D721Med (cell line): ENCODE measurements at places on chromosomes 12 and 14.

DNA sequence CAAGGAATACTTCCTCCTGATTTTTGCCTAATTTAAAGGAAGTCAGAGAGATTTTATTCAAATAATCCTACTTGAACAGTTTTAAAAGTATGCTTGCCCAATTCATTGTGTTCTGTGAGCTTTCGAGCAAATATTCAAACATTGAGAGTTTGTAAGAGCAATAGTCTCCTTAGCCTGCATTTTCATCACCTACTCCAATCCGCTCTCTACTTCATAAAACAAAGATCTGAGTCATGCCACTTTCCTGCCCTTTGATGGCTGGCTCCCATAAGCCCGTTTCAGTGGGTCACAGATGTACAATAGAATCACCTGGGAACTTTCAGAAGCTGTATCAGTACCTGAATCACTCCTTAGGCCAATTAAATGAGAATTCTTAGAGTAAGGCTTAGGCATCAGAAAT lies 319.2 kb downstream of the PDZRN4 start:
- no peak for DNase-seq

- no peak for DNase-seq
These were observed 19.4 kb downstream of the A2ML1 start for GRCh38 chr12:8841778-8842177.

- DNase-seq, result peak; percentile 21
These were observed 65.1 kb downstream of the PCNX1 start for GRCh38 chr14:70972107-70972976.

DNA sequence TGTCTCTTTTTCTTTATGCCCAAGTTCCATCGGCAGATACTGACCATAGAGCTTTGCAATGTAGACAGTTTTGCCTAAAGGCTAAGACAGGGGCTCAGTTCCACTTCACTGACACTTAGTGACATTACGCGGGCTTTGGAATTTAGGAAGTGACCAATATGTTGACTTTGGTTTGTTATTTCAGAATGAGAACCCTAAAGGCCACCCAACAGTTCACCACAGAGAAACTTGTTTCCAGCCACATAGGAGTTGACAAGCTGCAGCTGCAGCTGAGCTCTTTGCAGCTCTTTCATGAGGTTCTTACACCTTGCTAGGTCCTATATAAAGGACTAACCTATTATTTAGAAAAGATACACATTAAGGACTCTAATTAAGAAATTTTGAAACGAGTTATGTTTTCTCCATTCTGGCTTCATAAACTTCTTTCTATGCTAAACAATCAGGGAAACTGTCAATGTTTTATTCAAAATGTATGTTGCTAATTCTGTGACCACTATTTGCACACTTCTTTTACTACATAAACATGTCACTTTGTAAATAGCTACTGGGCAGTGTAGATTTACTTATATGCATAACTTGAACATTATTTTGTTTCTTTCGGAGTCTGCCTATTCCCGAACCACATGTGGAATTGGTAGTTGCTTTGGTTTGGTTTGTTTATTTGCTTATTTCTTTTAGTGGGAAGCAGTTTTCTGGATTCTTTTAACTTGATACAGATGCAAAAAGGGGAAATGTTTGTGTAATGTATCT lies 18.5 kb upstream of the KLRD1 start:
- no peak for DNase-seq

GRCh38 chr14:60738843-60739508 lies 4.4 kb downstream of the MNAT1 start:
- no peak for DNase-seq

GRCh38 chr12:48118284-48118871 lies 786 bp upstream of the PFKM start:
- no peak for DNase-seq

DNA sequence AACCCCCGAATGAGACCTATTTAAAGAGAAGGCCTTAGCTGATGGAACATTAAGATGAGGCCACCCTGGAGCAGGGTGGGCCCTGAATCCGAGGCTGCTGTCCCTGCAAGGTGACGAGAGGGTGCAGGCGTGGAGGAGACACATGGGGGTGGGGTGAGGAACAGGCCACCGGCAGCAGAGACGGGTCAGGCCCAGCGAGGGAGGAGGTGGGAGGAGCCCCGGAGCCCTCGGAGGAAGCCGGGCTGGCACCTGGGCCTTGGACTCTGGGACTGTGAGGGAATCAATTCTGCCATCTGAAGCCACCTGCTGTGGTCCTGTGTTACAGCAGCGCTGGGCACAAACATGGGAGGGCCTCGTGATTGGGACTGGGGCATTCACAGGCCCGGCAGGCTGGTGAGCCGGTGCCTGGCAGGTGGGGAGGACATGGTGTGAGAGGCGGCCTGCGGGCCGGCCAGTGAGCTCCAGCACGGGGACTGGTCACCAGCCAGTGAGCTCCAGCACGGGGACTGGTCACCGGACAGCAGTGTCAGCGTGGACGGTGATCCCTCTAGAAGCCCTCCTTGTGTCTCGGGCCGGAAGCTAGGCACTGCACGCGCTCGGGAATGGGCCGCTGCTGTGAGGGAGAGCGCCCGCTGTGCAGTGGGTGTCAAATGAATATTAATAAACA lies 46.7 kb downstream of the NOC4L start:
- no peak for DNase-seq

DNA sequence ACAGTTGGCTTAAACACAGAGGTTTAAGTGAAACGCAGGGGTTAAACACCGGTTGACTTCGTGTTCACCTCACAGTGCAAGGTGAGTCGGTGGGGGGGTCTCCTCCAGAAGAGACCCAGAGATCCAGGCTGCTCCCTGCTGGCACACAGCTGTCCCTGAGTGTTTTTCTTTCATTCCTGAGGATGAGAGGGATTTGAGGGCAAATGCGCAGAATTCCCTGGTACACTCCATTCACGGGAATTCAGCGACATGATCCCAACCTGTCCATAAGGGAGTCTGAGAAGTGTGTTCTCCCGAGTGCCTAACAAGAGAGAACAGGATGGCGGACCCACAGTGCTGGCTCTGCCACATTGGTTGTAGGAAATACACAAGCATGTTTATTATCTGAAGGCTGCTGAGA lies 107.2 kb upstream of the ESRRB start:
- DNase-seq, result no peak

DNA sequence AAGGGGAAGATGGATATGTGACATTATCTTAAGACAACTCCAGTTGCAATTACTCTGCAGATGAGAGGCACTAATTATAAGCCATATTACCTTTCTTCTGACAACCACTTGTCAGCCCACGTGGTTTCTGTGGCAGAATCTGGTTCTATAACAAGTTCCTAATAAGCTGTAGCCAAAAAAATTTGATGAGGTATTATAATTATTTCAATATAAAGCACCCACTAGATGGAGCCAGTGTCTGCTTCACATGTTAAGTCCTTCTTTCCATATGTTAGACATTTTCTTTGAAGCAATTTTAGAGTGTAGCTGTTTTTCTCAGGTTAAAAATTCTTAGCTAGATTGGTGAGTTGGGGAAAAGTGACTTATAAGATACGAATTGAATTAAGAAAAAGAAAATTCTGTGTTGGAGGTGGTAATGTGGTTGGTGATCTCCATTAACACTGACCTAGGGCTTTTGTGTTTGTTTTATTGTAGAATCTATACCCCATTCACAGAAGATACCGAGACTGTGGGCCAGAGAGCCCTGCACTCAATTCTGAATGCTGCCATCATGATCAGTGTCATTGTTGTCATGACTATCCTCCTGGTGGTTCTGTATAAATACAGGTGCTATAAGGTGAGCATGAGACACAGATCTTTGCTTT lies 36.9 kb downstream of the PSEN1 start:
- no peak for DNase-seq

GRCh38 chr12:55843431-55843830 lies 695 bp upstream of the MMP19 start:
- no peak for DNase-seq

DNA sequence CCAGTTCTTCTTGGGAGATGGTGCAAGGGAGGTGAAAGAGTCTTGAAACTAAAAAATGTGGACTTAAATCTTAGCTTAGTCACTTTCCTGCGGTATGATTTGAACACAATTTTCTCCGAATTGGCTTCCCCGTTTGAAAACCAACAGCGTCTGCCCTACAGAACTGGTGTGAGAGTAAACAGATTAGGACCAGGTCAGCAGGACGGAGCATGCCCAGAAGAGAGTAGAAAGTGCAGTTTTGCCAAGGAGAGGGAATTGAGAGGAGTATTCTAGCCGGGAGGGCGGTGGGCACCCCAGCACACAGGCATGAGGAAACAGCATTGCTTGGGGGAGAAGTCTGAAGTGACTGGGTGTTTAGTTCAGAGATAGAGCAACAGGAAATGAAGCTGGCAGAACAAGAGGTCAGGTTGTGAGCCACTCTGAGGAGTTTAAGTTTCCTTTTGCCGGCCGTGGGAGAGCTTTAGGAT lies 927.1 kb downstream of the VRK1 start:
- no peak for DNase-seq

- DNase-seq, result no peak
These were observed 9.6 kb upstream of the SNAPC1 start for GRCh38 chr14:61752626-61753025.

DNA sequence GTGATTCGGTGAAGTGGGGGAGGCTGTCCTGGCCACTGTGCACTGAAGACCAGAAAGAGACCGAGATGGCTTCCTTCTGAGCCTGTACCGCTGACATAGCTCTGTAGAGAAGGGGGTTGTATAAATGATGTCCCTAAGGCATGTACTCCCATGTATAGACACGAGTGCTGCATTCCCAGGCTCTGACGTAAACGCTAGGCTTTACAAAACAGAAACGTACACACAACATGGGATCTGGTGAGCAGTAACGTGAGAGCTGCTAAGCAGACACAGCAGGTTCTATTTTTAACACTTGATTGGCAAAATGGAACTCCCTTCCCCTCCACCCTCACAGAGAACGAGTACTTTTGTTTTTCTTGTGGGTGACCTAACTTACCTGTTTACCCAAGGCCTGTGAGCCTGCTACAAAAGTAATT lies 35.9 kb downstream of the ACADS start:
- DNase-seq, result no peak

DNA sequence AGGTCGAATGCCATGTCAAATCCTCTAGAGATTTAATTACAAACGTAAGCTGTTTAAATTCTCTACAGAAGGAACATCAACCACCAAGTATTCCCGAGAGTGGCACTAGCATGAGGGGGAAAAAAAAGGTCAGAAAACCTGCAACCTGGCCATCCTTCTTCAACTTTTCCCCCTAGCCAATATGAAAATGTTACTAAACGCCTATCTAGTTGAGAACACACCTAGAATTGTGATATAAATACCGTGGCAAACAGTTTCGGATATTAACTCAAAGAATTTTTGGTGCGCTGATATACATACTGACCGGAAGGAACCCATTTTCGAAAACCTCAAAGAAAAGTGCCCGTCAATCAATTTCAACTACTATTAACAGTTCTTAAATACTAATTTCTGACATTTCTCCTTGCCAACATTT lies 1.8 kb downstream of the HNRNPC start:
- no peak for DNase-seq

GRCh38 chr12:46197883-46198282 lies 71.0 kb downstream of the SLC38A1 start:
- no peak for DNase-seq
